IMR-90 (cell line): ENCODE measurements at places on chromosomes 5 and 9.

DNA sequence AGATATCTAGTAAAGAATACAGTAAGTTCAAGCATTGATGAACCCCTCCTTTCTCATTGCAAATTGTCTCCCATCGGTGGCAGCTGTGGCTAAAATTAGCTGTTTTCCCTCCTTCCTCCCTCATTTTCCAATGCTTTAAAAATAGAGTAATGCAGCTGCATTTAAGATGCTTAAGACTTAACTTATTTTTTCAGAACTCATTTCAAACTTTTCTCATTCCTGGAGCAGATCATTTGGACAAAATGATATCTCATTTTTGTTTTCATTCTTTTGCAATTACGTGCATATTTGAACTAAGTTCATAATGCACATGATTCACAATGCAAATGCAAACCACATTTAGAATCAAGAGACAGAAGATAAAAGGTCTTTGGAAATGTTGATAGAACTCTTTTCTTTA is 14.6 kb downstream of the HSPB3 start:
- DNase-seq = peak; percentile 79

DNA sequence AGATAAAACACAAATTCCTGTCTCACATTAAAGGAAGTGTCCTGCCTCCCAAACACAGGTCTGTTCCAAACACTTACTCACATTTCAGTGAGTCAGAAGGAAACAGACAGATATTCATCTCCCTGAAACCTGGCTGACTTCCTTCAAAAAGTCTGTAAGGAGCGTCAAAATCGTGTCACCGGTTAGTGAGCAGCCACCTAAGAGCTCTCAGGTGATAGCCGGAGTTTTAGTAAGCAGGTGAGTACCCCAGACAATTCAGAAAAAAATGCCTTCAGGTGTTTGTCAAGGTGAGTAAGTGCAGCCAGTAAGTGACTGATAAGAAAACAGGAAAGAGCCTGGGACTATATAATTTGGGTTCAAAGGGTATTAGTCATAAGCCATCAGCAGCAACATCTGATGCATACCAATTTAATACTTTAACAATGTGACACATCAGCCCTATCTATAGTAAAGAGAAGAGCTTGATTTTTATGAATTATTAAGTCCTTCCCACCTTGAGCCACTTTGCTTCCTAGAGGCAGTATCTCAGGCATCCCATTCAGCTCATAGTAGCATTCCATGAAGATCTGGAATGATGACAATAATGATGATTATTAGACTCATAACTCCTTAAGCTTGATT is 1.3 kb upstream of the ITGA2 start:
- DNase-seq = peak; percentile 68

DNA sequence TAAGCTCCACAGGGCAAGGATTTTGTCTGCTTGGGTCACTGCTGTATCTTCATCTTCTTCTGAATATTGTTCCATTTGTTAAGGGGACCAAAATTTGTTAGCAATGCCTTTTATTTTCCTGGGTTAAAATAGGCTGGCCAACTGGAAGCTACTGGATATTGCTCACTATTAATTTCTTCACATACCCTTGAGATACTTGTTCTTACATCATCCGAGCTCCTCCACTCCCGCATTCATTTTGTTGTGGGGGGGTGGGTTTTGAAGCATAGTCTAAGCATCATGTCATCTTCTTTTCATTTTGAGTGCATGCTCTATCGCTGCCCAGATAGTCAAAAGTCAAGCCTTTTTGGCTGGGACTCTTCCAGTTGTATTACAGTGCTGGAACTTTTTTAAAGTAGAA is 42.5 kb upstream of the PIK3R1 start:
- DNase-seq = no peak

DNA sequence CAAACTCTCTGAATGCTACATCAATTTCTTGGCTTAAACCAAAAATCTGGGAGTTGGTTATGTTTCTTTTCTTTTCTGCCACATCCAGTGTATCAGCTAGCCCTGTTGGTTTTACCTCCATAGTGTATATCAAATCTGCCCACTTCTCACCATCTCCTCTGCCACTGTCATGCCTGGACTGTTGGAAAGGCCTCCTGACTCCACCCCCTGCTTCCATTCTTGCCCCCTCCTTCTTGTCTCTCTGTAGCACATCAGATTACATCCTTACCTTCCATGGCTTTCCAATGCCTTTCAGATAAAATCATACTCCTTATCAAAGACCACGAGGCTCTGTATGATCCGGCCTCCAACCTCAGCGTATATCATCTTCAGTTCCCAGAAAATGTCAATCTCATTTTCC is 35.4 kb downstream of the STXBP1 start:
- no peak for DNase-seq

GRCh38 chr9:109245310-109245897 is 75.5 kb downstream of the EPB41L4B start:
- DNase-seq = no peak

GRCh38 chr5:136413196-136413595 is 47.9 kb upstream of the TRPC7 start:
- no peak for DNase-seq

DNA sequence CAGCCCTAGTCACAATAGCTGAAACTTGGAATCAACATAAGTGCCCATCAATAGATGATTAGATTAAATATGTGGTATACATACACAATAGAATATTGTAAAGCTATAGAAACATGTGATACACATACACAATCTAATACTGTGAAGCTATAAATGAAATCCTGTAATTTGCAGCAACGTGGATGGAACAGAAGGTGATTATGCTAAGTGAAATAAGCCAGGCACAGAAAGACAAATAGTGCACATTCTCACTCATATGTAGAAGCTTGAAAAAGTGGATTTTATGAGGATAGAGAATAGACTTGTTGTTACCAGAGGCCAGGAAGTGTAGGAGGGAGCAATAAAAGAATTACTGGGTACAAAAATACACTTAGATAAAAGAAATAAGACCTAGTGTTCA is 181.5 kb upstream of the TYRP1 start:
- DNase-seq = no peak

DNA sequence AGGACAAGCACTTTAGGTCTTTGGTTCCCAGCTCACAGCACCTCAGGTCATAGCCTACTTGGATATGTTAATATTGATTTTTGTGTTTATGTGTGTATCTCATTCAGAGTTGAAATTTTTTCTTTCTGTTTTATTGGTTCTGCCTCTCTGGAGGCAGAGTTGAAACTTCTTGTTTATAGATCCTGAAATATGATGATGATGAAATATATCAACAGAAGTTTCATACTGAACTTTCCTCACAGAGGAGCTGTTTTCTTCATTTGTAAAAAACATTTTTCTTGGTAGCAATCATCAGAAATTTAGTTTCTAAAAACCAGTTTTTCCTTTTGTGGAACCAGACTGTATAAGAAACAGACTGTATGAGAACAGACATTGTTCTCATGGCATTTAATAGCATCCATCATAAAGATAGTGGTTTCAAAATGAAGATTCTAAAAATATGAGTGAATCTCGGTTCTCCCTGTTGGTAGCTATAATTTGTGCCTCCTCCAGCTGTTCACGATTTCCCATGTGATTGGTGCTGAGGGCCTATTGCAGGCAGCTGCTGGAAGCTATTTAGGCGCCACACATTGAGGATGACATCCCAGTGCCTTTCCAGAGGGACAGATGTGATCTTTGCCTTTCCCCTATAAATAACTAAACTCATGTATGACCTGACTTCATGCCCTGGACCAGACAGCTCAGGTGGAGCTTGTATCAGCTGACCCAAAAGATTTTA is 39.5 kb upstream of the CFAP157 start:
- peak; percentile 12 for DNase-seq

DNA sequence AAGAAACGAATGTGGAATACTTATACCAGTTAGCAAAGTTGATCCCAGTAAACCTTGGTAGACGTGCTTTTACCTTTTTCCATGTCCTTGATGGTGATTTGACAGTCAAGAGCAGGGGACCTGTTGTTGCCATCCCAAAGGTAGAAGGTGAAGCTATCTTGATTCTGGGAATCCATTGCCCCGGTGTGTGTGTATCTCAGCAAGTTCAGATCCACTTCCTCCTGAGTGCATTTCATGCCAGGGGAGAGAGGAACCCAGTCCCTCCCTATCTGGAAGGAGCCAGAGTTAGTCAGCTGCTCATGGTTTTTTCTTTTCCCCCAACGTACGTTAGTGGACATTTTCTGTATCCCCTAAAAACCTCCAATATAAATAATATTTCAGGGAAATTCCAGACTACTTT is 66.3 kb upstream of the CER1 start:
- no peak for DNase-seq

GRCh38 chr5:2594701-2595100 is 156.8 kb downstream of the IRX2 start:
- DNase-seq = no peak

- DNase-seq = peak; percentile 13
Observed at GRCh38 chr9:99350461-99350860, 128.4 kb downstream of the SEC61B start.
